Occipital lobe (tissue), 3 donors: ENCODE measurements at places on chromosomes 6 and 20. TPM values are rescaled to one million over a fixed set of nuclear protein-coding genes. Genes with fewer than 3 reads are reported as not detected.

The POPDC3 gene
- not detected for total RNA-seq

- DNase-seq: no peak
Observed at GRCh38 chr6:151627689-151628444, 134.1 kb downstream of the CCDC170 start.

DNA sequence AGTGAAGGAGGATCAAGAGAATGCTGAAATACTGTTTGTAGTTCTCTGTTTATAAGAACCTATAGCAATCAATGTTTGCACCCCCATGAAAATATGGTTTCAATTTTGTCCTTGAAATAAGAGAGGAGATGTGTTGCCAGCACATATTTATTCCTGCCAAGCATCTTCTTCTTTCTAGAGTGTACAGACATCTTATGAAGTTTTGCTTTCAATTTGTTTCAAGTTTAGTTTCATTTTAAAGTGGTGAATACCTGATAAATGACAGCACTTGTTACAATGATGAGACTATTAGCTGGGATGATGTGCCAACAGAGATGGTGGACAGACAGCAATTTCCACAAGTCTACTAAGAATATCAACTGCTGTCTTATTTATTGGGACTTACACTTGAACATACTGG, 39.2 kb upstream of the CENPW start:
- no peak for DNase-seq

- no peak for DNase-seq
Observed at GRCh38 chr6:82612475-82613039, 248.9 kb downstream of the TPBG start.

- DNase-seq: no peak
Observed at GRCh38 chr20:38196592-38196991, 31.5 kb upstream of the TGM2 start.

DNA sequence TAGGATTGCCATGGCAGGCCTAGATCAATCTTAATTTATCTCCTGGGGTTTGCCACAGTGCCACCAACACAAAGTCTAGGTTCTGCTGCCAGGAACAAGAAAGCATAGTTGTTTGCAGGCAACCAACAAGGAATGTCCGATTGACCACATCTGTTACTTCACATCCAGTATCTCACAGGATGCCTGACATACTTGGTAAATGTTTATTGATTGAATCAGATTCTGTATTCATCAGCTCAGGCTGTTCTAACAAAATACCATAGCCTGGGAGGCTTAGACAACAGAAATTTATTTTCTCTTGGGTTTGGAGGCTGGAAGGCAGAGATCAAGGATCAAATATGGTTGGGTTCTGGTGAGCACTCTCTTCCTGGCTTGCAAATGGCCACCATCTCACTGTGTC, 26.3 kb upstream of the MC3R start:
- no peak for DNase-seq

The SIRPA gene
- 3.9 TPM for total RNA-seq

- no peak for DNase-seq
Observed at GRCh38 chr20:33229843-33230242, 6.0 kb upstream of the BPIFA1 start.

GRCh38 chr6:65671922-65672321, 35.1 kb downstream of the EYS start:
- no peak for DNase-seq

- DNase-seq: no peak
Observed at GRCh38 chr20:63238514-63239125, 2.9 kb downstream of the BIRC7 start.

DNA sequence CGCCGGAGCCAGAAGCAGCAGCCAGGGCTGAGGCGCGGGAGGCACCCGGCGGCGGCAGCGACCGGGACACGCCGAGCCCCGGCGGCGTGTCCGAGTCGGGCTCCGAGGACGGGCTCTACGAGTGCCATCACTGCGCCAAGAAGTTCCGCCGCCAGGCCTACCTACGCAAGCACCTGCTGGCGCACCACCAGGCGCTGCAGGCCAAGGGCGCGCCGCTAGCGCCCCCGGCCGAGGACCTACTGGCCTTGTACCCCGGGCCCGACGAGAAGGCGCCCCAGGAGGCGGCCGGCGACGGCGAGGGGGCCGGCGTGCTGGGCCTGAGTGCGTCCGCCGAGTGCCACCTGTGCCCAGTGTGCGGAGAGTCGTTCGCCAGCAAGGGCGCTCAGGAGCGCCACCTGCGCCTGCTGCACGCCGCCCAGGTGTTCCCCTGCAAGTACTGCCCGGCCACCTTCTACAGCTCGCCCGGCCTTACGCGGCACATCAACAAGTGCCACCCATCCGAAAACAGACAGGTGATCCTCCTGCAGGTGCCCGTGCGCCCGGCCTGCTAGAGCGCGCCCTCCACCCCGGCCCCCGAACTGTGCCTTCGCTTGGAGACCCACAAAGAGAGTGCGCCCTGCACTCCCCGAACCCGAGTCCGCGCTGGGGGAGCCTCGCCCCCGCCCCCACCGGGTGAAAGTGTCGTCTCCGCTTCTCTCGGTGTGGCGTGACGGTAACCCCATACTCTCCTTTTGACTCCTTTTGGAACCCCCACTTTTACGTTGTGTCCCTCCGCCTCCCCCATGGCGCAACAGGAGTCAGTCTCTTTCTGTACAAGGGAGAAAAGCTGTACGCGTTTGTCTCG, 1.6 kb downstream of the INSM1 start:
- no peak for DNase-seq

The CRISP2 gene
- not detected for total RNA-seq

The PDYN gene
- not detected for total RNA-seq

DNA sequence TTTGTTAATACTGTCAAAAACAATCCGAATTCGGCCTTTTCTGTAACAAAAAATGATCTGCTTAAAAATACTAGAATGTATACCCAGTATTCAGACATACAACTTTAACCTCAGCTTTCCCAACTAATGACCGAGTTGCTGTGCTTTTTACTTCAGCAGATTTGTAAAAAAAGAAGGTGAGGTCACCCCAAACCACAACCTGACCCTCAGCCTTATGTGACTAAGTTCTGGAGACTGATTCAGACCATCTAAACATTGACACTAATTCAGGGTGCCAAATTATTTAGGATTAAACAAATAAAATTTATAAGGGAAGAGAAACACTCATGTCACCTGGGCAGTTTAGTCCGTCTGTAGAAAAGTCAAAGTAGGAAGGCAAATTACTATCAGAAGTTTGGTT, 7.7 kb downstream of the CCN6 start:
- no peak for DNase-seq

The C6orf15 gene
- total RNA-seq: not detected

DNA sequence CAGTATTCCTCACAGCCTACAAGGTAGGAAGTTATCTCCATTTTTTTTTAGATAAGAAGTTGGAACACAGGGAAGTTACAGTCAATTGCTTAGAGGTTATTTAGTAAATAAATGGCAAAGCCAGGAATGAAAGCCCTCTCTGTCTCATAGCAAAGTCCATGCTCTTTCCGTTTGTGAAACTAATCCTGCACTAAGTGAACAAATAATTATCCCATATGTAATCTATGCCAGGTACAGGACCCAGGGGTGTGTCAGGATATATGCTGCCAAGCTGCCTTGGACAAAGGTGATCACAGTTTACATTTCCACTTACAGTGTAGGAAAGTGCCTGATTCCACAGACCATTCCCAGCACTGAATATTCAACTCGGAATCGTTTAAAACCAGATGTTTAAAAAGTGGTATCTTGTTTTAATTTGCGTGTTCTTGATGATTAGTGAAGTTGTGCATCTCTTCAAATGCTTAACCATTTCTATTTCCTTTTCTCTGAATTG, 13.6 kb upstream of the GMDS start:
- no peak for DNase-seq

GRCh38 chr6:43391440-43392031, 22.1 kb upstream of the ZNF318 start:
- DNase-seq: no peak

DNA sequence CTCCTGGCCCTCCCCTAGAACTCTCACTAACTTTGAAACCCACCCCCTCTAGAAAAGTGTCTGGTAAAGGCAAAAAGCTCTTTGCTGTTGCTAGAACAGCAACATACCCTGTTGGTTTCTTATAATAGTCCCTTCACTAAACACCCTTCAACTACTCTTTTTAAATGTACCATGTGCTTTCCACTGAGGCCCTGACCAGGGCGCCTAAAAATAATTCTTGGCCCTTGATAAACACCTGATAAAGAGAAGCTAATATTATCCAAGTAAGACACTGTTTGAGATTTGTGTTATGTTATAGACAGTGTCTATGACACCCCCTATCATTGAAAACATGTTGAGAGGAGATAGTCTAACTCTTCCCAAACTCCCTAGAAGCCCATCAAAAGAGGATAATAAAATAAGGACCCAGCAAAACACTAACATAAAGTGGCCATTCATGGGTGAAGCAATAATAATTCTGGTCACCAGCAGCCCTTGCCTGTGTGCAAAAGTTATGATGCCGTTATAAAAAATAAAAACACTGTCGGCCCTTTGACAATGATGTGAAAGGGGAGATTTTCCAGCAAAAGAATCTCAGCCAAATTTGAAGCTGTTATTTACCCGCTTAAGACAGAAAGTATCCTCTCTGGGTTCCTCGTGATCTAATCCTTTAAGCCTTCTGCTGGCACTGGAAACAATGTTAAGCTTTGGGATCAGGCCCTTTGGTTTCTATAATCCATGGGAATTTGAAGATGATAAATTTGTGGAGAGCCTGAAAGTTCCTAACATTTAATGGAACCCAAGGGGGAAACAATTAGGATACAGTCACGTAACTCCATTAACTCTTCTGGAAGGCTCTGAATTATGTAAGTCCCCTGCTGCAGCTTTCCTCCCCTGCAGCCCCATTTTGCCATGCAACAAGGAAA, 122.6 kb upstream of the PLCB4 start:
- no peak for DNase-seq

DNA sequence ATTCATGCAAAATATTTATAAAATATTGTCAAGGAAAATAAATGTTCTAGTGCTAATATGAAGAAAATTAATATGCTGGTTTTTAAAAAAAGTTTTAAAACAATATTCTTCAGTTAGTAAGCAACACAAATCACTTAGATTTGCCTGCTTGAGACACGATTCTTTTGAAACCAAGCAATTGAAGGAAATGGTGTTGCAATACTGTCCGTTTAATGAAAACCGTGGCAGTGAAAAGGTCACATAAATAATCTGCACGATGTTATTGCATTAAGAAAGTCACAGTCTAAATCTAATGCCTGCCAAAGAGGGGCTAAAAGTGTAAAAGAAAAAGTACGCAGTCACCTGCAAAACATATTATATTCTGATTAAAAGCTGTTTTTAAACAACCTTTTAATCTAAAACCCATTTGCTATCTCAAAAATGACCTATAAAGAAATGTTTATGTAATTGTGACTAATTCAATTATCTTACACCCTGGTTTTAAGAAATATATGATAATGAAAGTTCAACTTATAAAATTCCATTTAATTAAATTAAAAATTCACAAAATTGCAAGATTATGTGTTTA, 143.0 kb downstream of the GMDS start:
- no peak for DNase-seq

DNA sequence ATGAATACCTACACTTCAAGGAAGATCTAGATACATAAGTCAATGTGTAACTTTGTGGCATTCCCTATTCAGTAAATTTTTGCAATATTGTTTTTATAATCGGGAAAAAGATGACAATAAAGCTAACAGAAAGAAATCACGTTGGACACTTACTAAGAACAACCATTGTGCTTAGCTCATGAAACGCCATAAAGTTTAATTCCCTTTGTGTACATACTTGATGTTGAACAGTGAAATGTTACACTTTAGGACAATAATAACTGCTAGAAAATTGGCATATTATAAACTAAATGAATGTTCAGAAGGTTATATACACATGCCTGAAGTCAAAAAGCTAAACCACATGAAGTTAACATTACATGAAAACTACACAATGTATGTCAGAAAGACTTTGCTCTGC, 153.2 kb downstream of the TASP1 start:
- DNase-seq: no peak

DNA sequence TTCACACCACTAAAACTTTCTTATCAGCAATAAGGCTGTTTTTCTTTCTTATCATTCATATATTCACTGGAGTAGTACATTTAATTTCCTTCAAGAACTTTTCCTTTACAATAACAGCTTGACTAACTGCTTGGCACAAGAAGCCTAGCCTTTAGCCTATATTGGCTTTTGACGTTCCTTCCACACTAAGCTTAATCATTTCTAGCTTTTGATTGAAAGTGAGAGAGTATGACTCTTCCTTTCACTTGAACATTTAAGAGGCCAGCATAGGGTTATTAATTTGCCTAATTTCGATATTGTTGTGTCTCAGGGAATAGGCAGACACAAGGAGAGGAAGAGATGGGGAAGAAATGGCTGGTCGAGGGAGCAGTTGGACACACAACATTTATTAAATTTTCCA, 23.6 kb downstream of the THEMIS start:
- no peak for DNase-seq

DNA sequence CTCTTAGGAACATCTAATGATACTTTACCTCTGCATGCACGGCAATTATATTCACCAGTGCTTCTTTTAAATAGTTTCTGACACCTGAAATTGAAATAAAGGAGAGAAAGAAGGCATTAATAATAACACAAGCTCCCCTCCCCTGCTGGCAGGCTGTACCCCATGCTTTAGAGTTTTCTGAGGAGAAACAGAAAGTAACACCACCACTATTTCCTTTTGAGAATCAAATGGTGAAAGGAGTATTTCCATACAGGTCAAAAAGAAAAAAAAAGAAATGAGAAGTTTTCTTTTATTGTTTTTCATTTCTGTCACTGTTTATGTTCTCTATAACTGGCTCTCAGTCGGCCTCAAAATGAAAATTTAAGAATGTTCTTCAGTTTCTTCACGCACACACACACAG, 108.1 kb downstream of the IRF4 start:
- no peak for DNase-seq

The ADAT2 gene
- 5.3 TPM for total RNA-seq

GRCh38 chr6:81933089-81933488, 180.6 kb upstream of the TENT5A start:
- DNase-seq: no peak
